ENCODE measurements at places on chromosomes 16 and 17.

DNA sequence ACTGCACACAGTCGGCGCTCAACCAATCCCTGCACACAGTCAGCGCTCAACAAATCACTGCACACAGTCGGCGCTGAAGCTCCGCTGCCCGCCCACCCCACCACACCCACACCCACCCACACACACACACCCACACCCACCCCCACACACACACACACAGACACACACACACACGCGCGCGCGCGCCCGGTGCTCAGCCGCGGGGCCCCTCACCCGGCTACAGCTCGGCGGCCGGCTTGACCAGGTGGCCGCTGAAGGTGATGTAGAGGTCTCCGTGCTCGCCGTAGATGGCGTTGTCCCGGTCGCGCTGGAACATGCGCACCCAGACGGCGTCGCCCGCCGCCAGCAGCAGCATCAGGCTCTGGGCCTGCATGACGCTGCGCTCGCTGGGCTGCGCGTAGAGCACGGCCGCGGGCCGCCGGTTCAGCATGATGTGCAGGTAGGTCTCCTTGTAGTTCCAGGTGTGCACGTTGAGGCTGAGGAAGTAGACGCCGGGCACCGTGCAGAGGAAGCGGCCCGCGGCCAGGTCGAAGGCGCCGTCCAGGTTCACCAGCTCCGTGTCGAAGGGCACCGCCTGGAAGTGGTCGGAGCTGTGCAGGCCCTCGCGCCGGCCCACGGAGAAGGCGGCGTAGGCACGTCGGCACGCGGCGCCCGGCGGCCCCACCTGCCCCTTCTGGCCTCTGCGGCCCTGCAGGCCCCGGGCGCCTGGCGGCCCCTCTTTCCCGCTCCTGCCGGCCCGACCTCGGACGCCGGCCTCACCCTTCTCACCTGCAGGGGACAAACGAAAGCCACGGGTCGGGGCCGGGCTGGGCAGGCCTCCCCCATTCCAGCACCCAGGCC lies 2.5 kb downstream of the C1QTNF8 start:
- DNase-seq: no peak

DNA sequence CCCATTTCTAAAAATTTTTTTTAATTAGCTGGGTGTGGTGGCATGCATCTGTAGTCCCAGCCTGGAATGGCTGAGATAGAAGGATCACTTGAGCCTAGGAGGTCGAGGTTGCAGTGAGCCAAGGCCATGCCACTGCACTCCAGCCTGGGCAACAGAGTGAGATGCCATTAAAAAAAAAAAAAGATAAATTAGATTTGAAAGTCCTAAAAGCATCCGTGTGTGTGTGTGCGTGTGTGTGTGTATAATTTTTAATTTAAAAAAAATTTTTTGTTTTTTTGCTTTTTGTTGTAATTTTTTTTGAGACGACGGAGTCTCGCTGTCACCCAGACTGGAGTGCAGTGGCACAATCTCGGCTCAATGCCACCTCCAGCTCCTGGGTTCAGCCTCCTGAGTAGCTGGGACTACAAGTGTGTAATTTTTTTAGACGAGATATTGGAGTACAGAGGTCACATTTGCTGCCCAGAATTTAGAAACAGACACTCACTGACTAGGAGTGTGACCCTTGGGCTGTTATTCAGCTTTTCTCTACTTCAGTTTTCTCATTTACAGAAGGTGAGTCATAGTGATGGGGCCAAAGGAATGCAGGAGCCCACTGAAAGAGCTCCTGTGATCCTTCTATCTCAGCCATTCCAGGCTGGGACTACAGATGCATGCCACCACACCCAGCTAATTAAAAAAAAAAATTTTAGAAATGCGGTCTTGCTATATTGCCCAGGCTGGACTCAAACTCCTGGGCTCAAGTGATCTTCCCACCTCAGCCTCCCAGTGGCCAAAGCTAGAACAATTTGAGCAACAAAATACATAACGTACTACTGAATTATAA lies 25.5 kb upstream of the TBX4 start:
- no peak for DNase-seq

DNA sequence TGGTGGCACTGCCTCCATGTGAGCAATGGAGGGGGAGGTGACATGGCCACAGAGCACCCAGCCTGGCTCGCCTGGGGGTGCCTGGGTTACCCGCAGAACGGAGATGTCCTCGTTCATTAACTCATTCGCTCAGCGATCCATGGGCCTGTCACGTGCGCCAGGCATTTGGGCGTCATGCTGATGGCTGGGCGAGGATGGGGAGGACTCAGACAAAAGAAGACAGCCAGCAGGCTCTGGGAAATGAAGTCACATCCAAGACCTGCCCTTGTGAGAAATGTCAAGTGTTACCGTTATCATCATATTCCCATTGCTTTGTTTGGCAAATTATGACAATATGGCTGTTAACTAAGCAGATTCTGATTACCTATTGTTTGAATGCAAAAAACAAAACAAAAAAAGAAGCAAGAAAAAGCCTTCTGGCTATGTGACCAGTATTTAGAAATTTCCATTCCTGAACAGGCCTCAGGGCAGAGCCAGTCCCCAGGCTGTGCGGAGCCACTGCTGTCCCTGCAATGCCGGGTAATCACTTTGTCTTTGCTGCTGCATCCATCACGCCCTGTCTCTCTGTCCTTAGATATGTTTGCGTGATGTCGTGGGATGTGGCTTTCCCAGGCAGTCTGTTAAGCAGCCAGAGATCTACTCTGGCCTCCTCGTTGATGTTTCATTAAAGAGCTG lies 57.9 kb downstream of the CMIP start:
- DNase-seq: no peak

DNA sequence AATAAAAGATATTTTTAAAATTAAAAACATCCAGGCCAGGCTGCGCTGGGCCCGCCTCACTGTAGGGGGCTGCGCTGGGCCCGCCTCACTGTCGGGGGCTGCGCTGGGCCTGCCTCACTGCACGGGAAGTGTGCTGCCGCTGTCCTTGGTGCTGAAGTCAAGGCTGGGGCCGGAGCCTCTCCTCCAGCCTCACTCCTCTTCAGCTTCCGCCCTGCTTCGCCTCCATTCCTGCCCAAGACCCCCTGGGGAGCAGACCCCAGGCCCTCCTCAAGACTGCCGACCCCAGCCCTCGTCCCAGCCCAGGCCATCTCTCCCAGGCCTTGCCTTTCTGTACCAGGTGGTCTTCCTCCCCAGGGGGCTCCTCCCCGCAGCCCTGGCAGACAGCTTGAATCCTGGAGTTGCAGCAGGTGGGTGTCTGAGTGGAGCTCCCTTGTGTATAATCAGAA lies 26.2 kb downstream of the ENDOV start:
- peak; percentile 85 for DNase-seq

DNA sequence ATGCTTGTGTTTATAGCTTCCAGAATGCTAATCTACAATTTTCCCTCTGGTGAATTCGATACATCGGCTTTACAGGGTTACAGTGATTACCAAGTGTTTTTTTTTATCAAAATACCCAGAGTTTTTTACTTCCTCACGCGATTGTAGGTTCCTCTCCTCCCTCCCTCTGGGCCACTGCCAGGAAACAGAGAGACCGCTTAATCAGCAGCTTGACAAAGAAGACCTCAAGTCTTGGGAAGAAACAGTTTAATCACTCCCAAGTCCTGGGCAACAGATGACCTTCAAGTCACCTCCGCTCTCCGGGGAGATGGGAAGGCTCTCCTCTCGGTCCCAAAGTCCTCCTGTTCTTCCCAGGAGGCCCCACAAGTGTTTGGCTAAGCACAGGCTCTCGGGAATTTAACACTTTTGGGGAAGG lies 23.5 kb downstream of the SMTNL2 start:
- peak; percentile 63 for DNase-seq

GRCh38 chr16:69747115-69747514 lies 7.6 kb downstream of the NOB1 start:
- DNase-seq: no peak

DNA sequence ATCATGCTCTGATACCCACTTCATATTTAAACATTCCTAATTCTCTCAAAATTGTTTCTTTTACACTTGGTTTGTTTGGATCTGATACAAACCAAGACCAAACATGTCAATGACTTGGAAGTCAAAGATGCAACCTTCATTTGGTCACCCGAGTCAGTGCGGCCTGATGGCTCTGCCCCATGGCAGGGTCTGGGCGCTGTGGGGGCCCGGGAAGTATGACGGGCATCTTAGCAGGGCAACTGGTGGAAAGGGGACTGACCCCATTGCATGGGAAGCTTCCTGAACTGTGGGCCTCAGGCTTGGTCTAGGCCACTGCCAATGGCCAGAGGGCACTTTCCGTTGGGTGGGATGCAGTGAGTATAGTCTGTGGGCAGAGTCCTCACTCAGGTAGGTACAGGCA lies 178.0 kb downstream of the KATNIP start:
- no peak for DNase-seq

DNA sequence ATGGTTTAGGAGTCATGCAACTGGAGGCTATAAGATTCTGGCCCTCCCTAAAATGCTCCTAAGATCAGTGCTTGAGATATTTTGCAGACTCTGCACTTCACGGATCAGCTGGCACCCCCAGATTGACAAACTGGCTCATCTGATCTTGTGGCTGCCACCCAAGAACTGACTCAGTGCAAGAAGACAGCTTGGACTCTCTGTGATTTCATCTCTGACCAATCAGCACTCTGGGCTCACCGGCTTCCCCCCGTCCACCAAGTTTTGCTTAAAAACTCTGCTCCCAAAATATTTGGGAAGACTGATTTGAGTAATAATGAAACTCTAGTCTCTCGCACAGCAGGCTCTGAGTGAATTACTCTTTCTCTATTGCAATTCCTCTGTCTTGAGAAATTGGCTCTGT lies 26.3 kb upstream of the CCL2 start:
- no peak for DNase-seq

Measured in right forelimb (tissue), 1 donor.